ENCODE measurements at places on chromosomes 11 and 22. TPM values are rescaled to one million over a fixed set of nuclear protein-coding genes. Genes with fewer than 3 reads are reported as not detected.

DDTL gene
- 0.92 TPM for total RNA-seq

GAL3ST1 gene
- total RNA-seq: not detected

OLFML1 gene
- 15.2 TPM for total RNA-seq

ESAM gene
- 13.6 TPM for total RNA-seq

SLC5A4 gene
- total RNA-seq: 0.13 TPM
